ENCODE measurements at places on chromosomes 4 and X.

GRCh38 chrX:10106806-10107205 lies 50.0 kb upstream of the CLCN4 start:
- no peak for DNase-seq
- no peak overlapping the region for H3K4me3 ChIP-seq
- no peaks in the 10 kb centered on the region for H3K4me1 ChIP-seq
- no peak overlapping the region for H3K27ac ChIP-seq

GRCh38 chrX:10089378-10089795 lies 67.4 kb upstream of the CLCN4 start:
- no peaks in the 10 kb centered on the region for H3K27me3 ChIP-seq
- DNase-seq = no peak
- no peaks in the 10 kb centered on the region for H3K36me3 ChIP-seq
- no peak overlapping the region for H3K4me3 ChIP-seq
- H3K27ac ChIP-seq = no peak overlapping the region

- no peak for DNase-seq
Observed at GRCh38 chrX:10393241-10393640, 227.1 kb downstream of the MID1 start.

- peaks cover 35% of the 10 kb centered on the region for H3K4me1 ChIP-seq
- no peak overlapping the region for H3K27ac ChIP-seq
- DNase-seq = no peak
- H3K27me3 ChIP-seq = no peaks in the 10 kb centered on the region
- no peaks in the 10 kb centered on the region for H3K36me3 ChIP-seq
- no peak overlapping the region for H3K4me3 ChIP-seq
Observed at GRCh38 chr4:152062936-152063620, 302.3 kb upstream of the GATB start.

DNA sequence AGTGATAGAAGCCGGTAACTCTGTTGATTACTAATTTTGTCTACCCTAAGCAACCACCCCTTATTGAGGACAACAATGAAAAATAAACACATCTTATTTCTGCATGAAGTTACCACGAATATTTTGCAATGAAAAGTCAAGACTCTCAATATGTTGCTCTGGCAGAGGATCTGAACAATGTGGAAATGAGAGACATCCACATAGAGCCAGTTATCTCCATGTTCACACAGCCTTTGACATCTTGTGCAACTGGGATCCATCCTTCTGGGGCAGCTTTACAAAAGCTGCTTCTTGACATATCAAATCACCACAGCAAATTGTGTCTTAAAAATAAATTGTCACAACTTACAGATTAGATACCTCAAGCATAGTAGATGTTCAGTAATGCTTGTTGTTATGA lies 10.2 kb downstream of the EDNRA start:
- no peaks in the 10 kb centered on the region for H3K27me3 ChIP-seq
- H3K4me3 ChIP-seq = no peak overlapping the region
- H3K27ac ChIP-seq = no peak overlapping the region

DNA sequence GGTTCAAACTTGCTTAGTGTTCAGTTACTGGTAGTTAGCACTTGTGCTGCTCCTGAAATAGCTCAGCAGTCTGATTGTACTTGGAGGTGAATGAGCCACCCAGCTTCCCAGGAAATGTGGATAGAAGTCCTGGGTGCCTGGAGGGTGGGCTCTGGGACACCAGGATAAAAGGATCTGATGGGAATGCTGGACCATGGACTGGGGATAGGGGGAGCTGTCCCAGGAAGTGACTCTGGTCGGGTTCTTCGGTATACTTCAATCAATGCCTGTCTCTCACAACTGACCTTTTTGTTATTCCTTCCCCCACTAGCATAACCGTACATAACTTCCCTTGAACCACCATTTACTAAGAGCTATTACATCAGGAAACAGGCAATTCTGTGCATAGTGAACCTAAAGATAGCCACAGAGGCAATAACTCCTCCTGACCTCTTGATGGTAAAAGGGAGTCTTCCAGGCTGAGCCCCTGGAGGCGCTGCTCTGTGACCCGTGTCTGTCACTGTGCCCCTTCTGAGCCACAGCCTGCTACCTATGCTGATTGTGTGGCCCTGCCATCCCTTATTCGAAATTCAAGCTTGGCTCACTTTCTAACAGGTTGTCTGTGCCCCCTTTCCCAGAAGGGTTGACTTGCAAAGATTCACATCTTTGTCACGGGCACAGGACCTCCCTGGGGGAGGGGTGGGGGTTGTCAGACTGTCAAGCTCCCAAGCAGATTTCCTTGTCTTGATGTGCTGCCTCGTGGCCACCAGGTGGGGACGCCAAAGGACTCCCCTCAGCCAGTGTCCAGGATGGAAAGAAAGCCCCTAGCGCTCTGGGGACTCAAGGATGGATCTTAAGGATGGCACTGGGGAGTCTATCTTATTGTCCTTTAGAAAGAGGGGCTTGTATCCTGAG lies 24.5 kb upstream of the WDR1 start:
- no peaks in the 10 kb centered on the region for H3K27me3 ChIP-seq
- no peak overlapping the region for H3K4me3 ChIP-seq
- peak; percentile 72 for DNase-seq
- H3K36me3 ChIP-seq = no peaks in the 10 kb centered on the region

DNA sequence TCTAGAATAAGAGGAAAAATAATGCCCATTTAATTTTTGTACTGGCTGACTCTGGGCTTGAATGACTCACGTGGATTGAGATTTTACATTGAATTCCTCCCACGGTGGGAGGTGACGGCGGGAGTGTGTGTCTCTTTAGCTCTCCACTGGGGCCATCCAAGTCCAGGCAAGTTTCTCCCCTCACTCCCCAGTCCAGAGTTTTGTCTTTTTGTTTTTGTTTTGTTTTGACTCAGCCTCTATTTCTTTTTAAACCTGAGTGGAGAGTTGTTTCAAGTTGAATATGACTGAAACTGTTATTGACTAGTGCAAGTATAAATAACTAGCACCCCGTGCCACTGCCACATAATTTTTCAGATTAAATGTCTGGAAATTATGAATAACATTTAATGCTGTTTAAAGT lies 13.6 kb downstream of the CHST7 start:
- no peaks in the 10 kb centered on the region for H3K36me3 ChIP-seq
- DNase-seq = no peak
- peaks cover 41% of the 10 kb centered on the region for H3K4me1 ChIP-seq
- no peaks in the 10 kb centered on the region for H3K27me3 ChIP-seq
- H3K27ac ChIP-seq = no peak overlapping the region
- peak overlapping the region; percentile 39 for H3K4me3 ChIP-seq
